Neural crest cell (in vitro differentiated cells): ENCODE measurements at places on chromosomes 7 and 10. TPM values are rescaled to one million over a fixed set of nuclear protein-coding genes. Genes with fewer than 3 reads are reported as not detected.

- DNase-seq, result no peak
These were observed 110.4 kb downstream of the CAMK1D start for GRCh38 chr10:12459762-12460161.

DNA sequence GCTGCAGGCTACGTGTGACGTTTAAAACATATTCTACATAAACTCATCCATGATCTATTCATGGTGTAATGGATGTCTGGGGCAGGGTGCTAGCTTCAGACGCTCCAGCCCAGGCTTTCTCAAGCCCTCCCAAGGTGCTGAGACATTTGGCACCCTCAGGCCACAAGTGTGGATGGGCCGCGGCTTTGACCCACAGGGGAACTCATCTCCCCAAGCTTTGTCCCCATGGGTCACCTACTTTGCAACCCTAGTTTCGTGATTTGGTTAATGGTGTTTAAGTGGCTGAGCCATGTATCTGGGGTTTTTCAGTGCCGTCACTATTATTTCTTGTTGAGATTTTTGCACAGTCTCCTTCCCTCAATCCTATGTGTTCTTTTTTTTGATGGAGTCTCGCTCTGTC is 66.0 kb downstream of the GRK5 start:
- no peak for DNase-seq

Gene GARIN1A
- total RNA-seq, result 1.8 and 1.9 TPM in 2 replicates

- no peak for DNase-seq
These were observed 242.1 kb upstream of the KCND2 start for GRCh38 chr7:120030876-120031275.

Gene SORCS3
- 3.3 and 3.4 TPM in 2 replicates for total RNA-seq

DNA sequence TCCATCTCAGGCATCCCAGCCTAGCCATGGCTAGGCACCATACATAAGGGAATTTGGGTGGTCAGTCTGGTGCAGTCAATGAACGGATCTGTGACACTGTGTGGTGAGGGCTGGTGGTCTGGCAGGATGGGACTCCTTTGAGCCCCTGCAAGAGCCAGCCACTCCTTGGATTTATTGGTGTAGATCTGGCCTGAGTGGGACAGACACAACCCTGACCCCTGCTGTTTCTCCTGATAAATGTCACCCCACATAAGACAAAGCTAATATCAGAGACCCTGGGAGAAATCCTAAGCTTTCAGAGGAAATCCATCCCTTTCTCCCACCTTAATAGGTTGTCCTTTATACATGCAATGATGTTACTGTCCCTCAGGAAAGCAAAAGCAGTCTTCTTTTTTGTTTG is 2.3 kb downstream of the FBXO24 start:
- DNase-seq, result no peak

- no peak for DNase-seq
These were observed 98.0 kb downstream of the KAT6B start for GRCh38 chr10:74924251-74924963.

DNA sequence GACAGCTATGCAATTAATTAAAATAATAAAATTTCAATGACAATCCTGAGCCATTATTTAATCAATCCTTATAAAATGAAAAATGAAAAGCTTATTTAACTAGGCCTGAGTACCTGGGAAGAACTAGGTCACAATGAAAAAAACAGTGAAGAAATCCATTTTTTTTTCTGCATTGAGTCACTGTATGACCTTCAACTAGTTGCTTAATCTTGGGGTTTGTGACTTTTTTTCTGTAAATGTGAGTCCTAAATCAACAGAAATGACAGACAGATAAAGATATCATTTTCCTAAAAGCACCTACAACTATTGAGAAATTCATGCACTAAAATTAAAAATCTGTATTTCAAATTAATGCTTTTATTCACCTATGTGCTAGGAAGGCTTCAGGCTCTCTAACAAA is 96.8 kb downstream of the TMEM26 start:
- no peak for DNase-seq

GRCh38 chr10:85400981-85401695 is 965.5 kb downstream of the GRID1 start:
- no peak for DNase-seq

Gene SFRP5
- not detected in 2 replicates for total RNA-seq

Gene KCNIP2
- total RNA-seq, result 2.2 and 3.9 TPM in 2 replicates

Gene ARPC1A
- 214 and 216 TPM in 2 replicates for total RNA-seq

GRCh38 chr7:46636022-46636421 is 715.0 kb upstream of the IGFBP3 start:
- DNase-seq, result no peak

GRCh38 chr10:97320480-97321031 is 1.5 kb downstream of the FRAT1 start:
- no peak for DNase-seq

DNA sequence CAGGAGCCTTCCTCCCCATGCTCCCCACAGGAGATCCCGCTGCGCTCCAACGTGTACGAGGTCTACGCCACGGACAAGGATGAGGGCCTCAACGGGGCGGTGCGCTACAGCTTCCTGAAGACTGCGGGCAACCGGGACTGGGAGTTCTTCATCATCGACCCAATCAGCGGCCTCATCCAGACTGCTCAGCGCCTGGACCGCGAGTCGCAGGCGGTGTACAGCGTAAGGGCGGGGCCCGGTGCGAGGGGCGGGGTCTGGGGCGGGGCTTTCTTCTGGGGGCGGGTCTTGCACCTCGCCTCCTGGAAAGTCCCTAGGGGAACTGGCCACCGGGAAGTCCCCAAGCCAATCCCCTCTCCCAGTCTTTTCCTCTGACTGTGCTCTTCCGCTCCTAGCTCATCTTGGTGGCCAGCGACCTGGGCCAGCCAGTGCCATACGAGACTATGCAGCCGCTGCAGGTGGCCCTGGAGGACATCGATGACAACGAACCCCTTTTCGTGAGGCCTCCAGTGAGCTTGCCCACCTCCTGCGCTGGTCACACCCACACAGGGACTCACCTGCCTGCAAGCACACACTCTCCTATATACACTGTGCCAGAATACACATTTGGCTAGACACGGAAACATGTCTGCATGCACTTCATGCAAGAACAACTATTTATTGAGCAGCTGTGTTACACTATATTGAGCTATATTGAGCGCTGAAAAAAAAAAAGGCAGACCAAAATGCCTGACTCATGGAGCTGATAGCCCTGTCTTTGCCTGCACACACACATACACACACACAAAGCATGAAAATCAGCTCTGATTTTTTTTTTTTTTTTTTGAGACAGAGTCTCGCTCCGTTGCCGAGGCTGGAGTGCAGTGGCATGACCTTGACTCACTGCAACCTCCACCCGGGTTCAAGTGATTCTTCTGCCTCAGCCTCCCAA is 32.7 kb upstream of the VSIR start:
- no peak for DNase-seq

- DNase-seq, result no peak
These were observed 150.5 kb downstream of the PTPN20 start for GRCh38 chr10:47061776-47062175.

DNA sequence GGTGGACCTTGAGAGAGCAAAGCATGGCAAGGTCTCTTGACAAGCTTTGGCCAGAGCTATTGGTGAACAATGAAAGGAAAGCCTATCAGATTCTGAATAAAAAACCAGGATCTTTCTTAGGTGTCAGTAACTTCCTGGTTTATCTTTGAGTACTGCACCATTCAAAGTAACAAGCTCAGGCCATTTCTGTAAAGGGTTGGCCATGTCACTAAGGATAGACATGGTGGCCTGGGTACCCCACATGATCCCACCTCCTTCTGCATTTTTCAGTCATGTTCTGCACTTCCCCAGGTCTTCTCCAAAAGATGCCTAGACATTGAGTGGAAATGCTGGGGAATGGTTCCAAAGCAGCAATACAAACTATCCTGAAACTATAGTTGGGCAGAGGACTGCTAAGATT is 242.0 kb downstream of the ARHGAP12 start:
- DNase-seq, result no peak

DNA sequence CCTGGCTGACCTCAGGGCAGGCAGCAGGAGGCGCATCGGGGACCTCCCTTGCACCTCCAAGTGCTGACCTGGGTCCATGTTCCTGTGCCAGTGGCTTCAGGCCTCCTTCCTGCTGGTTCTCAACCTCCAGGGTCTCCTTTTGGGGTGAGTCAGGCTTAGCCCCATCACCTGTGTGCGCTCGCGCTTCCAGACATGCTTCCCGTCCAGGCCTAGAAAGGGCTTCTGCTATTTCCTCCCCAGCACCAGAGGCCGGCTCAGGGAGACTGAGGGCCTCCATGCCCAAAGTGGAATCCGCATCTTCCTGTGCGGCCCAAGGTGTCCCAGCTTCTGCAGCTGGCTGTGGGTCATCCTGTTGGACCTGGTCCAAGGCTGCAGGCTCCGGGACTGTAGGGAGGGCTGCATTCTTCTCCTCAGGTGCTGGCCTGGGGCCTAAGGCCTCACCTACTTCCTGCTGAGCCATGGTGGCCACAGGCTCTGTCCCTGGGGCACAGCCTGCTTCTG is 5.9 kb downstream of the NACAD start:
- DNase-seq, result no peak

GRCh38 chr7:5636446-5636835 is 145.0 kb downstream of the RNF216 start:
- DNase-seq, result no peak

- DNase-seq, result no peak
These were observed 227.2 kb downstream of the ADAM12 start for GRCh38 chr10:126160971-126161630.

GRCh38 chr7:28768577-28769147 is 189.5 kb downstream of the TRIL start:
- no peak for DNase-seq

- no peak for DNase-seq
These were observed 49.9 kb downstream of the CDHR3 start for GRCh38 chr7:106012935-106013439.

Gene TFPI2
- total RNA-seq, result 0.84 and 0.86 TPM in 2 replicates

- DNase-seq, result no peak
These were observed 229.8 kb downstream of the FOXP2 start for GRCh38 chr7:114644455-114644854.

DNA sequence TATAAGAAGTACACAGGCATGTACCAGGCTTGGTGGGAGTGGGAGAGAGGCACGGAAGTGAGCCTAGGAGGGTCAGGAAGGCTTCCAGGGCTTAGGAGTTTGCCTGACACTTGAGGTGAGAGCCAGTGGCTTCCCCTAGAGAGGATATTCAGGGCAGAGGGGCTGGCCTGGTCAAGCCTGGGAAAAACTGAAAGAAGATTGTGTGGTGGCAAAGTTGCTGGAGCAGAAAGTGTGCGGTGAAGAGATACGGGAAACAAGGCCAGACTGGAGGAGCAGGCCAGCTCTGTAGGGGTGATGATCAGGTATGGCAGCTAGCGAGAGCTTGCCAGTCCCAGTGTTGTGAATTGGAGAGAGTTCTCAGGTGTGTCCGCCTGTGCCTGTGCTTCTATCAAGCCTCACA is 129.9 kb downstream of the CCNY start:
- DNase-seq, result no peak

Gene TMEM229A
- 10.3 and 10.9 TPM in 2 replicates for total RNA-seq

Gene FGF8
- total RNA-seq, result 0.82 and 0.86 TPM in 2 replicates

DNA sequence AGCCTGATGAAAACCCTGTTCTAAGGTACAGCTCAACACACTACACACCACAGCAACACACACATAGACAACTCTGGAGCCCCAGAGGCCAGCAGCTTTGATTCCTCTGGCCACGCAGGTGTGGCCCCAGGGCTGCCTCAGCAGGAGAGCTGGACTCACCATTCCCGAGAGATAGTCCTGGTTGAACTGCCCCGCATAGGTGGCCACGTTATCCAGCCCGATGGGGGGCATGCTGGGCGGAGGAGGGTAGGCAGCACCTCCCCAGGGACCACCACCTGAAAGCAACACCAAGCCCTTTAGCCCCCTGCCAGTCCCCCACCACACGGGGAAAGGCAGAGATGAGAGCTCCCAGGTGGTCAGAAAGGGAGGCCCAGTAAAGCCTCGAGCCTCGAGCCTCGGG is 34.7 kb downstream of the ANXA11 start:
- no peak for DNase-seq

DNA sequence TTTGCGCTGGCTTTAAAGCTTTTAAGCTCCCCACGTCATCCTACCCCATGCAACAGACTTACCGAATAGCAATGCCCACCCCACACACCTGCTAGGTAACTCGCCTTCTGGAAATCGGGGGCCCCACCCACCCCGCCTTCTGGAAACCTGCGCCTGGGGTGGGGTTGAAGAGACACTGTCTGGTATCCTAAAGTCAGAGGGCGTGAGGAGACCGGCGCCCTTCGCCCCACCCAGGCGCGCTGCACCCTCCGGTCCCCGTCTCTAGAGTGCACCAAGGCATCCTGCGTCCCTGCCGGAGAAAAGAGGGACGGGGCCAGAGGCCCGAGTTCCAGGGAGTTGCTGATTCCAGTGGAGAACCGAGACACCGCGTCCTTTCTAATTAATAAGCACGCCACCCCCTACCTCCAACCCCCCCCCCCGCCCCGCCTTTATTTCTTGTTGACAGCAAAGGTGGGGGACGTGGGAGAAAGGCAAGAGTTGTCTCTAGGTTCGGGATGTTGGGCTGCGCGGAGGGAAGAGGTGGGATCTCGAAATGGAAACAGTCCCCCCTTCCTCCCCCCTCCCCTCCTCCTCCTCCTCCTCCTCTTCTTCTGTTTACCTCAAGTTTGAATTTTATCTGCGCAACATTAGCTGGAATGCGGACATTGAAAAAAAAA is 220.9 kb upstream of the MKLN1 start:
- no peak for DNase-seq

DNA sequence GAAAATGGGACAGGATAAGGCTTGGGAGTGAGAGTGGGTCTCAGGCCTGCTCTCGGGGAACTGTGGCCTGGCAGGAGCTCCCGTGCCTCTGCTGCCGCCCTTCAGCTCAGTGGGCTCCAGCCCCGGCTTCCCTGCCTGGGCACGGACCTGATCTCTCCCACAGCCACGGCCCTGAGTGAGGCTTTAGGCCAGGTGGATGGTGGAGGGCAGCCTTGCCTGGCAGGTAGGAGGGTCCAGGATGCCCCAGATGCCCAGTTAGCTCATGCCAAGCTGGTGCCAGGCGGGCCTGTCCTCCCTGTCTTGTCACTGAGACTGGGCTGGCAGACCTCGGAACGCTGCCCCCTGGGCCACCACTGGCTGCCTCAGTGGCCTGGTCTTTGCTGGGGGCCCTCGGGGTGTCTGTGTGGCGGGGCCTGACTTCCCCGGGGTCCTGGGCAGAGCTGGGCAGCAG is 116.6 kb downstream of the INPP5A start:
- DNase-seq, result no peak

Gene EDRF1
- total RNA-seq, result 42.7 and 46.9 TPM in 2 replicates

Gene PKD2L1
- 0.14 TPM in 1 of 2 replicates, not detected in the other for total RNA-seq

Gene LIPN
- not detected in 2 replicates for total RNA-seq

GRCh38 chr7:96667026-96667425 is 42.6 kb downstream of the SEM1 start:
- DNase-seq, result no peak

GRCh38 chr10:104258209-104258608 is 3.5 kb downstream of the GSTO1 start:
- no peak for DNase-seq

- no peak for DNase-seq
These were observed 12.2 kb downstream of the PTN start for GRCh38 chr7:137331378-137331777.
